ENCODE measurements at places on chromosomes 12 and 14.
A peak's percentile ranks its signal among the peaks of the same experiment; 100 is the strongest.

DNA sequence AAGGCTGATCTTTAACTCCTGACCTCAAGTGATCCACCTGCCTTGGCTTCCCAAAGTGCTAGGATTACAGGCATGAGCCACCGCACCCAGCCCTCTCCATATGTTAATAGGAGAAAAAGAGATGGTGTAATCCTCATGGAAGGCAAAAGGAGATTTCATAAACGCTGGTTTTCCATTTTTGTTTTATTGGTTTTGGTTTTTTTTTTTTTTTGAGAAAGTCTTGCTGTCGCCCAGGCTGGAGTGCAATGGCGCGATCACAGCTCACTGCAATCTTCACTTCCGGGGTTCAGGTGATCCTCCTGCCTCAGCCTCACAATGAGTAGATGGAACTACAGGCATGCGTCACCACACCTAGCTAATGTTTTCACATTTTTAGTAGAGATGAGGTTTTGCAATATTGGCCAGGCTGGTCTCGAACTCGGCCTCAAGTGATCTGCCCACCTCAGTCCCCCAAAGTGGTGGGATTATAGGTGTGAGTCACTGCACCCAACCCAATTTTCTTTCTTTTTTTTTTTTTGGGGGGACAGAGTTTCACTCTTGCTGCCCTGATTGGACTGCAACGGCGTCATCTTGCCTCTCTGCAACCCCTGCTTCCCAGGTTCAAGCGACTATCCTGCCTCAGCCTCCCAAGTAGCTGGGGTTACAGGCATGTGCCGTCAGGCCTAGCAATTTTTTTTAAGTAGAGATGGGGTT, 8.1 kb downstream of the PTGES3 start:
- DNase-seq = no peak

- no peak for DNase-seq
Observed at GRCh38 chr14:49199159-49199558, 387.0 kb downstream of the RPS29 start.

- DNase-seq = no peak
Observed at GRCh38 chr12:104054681-104055346, 4.8 kb upstream of the GLT8D2 start.

- no peak for DNase-seq
Observed at GRCh38 chr12:92146497-92147224, 1.0 kb upstream of the BTG1 start.

- DNase-seq = no peak
Observed at GRCh38 chr14:75369506-75369905, 58.3 kb upstream of the JDP2 start.

DNA sequence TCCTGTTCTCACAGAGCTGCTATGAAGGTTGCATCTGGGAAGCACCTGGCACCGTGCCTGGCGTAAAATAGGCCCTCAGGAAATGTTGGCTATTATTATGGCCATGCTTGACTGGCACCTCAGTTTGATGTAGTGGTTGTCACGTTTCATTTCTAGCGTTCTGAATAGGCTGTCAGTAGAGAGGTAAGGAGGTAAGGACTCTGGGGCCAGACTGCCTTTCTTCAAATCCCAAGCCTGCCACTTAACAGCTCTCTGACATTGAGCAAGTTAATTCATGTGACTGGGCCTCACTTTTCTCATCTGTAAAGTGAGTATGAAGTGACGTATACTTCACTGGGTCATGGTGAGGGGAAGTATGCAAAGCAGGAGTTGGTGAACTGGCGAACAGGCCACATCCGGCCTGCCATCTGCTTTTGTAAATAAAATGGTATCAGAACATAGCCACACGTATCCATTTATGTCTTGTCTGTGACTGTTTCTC, 196.2 kb downstream of the CACNA1C start:
- DNase-seq = peak; percentile 59

GRCh38 chr14:104700225-104700651, 10.8 kb downstream of the INF2 start:
- DNase-seq = no peak

DNA sequence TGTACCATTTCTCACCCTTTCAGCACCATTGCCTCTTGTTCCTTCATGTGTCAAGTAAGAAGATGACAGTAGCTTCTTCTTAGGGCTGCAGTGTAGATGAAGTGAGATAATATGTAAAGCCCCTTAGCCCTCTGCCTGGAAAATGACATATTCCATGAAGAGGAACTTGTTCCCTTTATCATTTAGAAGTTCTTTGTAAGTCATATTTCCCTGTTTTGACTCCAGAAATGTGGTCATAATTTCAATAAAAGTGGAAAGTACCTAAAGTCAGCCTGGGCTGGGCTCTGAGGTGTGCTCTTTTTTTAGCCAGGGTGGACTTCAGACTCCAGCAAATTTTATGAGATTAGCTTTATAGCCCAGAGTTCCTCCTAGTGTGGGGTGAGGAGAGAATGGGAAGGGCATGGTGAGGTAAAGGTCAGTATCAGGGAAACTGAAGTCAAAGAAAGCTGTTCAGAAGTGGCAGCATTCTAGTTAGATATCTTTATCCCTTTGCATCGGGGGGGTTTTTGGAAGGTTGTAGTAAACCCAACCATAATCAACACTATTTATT, 92.5 kb downstream of the TMCC3 start:
- no peak for DNase-seq

- DNase-seq = no peak
Observed at GRCh38 chr12:12097891-12098690, 27.4 kb downstream of the BCL2L14 start.

DNA sequence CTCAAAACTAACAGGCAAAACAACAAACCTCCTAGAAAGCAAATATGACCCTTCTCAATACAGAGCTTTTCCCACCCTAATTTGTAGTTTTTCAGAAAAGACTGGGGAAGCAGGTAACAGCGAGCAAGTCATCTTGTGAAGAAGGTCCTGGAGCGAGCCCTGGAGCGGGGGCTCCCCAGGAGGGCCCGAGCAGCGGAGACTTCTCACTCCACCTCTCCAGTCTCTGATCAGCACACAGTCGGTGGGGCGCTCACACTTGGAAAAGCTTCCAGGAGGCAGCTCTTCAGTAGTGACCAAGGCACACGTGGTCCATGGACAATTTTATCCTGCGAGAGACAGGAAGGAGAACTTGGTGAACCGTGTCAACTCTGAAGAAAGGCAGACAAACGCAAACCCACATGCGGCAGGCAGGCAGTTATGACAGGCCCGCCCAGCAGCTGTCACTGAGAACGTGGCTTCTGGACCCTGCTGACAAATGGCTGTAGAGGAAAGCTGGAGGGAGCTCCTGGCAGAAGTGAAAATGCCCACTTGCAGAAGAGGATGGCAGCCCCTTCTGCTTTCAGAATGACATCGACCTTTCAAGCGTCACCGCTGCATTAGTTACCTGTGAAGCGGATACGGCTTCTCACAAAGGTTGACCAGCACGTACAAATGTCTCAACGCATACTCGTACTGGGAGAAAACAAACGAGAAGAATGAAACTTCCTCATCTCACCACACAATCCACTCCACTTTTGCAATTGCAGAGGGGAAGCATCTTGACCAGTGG, 44.2 kb downstream of the LGMN start:
- no peak for DNase-seq

DNA sequence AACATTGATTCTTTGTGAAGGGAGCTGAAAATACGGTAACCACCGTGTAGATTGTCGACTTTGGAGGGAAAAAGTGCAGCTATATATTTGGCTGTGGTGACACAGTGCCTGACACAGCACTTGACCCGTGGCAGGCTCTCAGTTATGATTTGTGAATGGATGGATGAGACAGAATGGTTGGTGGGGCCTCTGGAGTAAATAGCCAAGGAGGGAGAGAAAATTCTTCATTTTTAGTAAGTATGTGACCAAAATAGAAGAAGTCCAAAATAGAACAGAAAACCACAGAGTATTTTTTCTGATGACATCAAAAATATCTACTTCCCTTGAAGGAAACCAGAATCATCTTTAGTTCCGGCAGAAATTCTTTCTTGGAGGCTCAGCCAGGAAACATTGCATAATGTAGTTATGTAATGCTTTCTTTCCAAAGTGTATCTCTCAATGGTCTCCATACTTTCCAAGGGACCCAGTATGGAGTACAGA, 82.0 kb upstream of the WSCD2 start:
- no peak for DNase-seq

- DNase-seq = no peak
Observed at GRCh38 chr14:69288011-69288771, 28.2 kb downstream of the GALNT16 start.

DNA sequence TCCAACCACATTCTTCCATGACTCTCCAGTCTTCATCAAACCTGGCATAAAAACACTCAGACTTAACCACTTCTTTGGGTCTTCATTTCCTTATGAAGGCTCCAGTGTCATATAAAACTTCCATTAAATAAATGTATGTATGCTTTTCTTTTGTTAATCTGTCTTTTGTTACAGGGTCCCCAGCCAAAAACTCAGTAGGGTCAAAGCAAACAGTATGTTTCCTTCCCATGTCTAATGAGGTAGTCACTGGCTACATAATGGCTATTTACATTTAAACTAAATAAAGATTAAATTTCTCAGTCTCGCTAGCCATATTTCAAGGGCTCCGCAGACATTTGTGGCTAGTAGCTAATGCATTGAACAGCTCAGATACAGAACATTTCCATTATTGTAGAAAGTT, 40.1 kb upstream of the STAB2 start:
- no peak for DNase-seq

DNA sequence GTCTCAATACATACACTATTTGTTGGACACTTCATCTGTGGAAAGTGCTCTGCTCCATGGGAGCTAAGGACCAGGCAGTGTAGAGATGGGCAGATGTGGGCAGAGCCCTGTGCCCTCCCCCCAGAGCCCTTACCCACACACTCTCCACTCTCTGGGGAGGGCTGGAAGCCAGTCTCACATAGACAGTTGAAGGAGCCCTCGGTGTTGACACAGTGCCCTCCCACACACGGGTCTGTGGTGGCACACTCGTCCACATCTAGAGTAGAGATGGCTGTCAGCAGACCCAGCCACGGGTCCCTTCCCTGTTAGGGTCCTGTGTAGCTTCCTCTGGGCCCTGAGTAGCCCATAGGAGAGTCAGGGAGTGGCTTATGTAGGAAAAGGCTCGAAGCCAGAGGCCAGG, 14.3 kb downstream of the ISCA2 start:
- DNase-seq = no peak

DNA sequence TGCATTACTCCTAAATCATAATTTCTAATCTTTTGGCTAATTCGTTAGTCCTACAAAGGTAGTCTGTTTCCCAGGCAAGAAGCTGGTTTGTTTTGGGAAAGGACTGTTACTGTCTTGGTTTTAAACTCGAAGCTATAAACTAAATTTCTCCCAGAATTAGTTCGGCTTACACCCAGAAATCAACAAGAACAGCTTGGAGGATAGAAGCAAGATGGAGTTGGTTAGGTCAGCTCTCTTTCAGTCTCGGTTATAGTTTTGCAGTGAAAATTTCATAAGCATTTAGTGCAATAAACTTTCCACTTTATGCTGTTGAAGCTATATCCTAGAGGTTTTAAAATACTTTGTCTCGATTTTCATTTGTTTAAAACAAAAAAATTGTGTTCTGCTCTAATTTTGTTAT, 100.3 kb downstream of the SLCO1A2 start:
- no peak for DNase-seq

DNA sequence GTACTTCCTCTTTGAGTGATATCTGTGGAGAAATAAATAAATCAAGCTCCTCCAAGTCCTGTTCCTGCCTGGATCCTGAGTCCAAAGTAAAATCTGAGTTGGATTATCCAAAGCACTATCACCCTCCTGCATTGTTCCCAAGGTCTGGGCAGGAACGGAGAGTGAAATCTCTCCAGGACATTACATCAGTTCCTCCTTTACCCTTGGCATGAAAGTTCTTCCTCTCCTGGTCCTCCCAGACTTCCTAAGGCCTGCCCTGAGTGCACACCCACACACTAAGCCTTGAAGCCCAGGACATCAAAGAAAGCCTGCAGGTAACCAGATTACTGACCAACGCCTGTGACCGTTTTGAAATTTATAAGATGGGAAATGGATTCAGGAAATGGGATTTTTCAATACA, 206.8 kb upstream of the BCL2L14 start:
- DNase-seq = no peak

GRCh38 chr12:46507766-46508165, 135.2 kb upstream of the SLC38A2 start:
- DNase-seq = no peak

- no peak for DNase-seq
Observed at GRCh38 chr14:70771781-70772212, 37.5 kb downstream of the MAP3K9 start.

- DNase-seq = no peak
Observed at GRCh38 chr14:100309028-100309737, 2.9 kb upstream of the SLC25A29 start.

GRCh38 chr14:24692382-24693352, 58.7 kb upstream of the GZMB start:
- DNase-seq = no peak

GRCh38 chr12:70351076-70351475, 15.0 kb upstream of the KCNMB4 start:
- DNase-seq = no peak

GRCh38 chr14:51044961-51045360, 49.9 kb downstream of the TRIM9 start:
- DNase-seq = no peak

- DNase-seq = no peak
Observed at GRCh38 chr12:5622280-5622679, 190.4 kb downstream of the NTF3 start.

DNA sequence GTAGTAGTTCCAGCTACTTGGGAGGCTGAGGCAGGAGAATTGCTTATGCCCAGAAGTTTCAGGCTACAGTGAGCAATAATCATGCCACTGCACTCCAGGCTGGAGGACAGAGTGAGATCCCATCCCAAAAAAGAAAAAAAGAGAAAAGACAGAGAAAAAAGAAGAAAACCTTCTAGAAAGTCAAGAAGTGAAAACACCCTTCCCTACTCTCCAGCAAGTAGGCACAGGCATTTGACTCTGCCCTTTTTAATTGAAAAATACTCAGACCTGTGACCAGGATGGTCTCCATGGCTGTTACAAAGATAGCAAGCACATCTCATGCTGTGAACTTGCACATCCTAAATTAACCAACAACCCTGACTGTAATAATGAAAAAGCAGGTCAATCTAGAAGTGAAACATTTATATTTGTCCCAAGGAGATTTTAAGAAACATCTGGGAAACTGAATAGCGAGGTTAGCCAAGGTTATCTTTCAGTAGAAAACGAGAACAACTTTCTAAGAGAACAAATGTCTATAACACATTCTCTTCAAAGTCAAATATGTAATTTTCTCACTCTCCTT, 2.0 kb downstream of the TMTC1 start:
- no peak for DNase-seq

GRCh38 chr12:18284386-18284785, 23.1 kb downstream of the PIK3C2G start:
- no peak for DNase-seq

- no peak for DNase-seq
Observed at GRCh38 chr12:47408171-47408871, 297.5 kb downstream of the RPAP3 start.
